ENCODE measurements at places on chromosomes 16 and 17. TPM values are rescaled to one million over a fixed set of nuclear protein-coding genes. Genes with fewer than 3 reads are reported as not detected.

IL34 gene
- 2.9 TPM for total RNA-seq

ATP2C2 gene
- total RNA-seq, result not detected

TBC1D28 gene
- not detected for total RNA-seq

CIAO2B gene
- 131 TPM for total RNA-seq

ALOXE3 gene
- under 0.01 TPM for total RNA-seq

All from vein endothelial cell (primary cell).